ENCODE measurements at places on chromosomes 6 and 20.

DNA sequence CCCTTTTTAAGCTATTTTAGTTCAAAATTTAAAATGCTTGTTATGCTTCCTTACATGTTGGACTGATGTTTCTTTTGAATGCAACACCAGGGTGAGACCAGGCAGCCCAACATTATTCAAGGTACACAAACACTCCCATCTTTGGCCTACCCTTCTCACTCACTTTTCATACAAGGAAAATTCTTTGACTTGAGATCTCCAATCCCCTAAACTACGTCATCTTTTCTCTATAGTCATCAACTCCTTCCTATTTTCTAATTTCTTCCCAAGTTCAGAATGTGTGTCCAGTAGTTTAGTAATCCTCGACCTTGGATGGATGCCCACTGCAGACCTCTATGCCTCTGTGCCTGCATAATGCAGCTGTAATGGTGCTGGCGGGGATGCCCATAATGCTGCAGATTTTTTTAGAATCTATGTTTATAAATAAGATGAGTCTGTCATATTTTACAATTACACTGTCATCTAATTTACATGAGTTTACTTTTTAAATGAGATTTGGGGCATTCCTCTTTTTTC, 108.7 kb downstream of the ID4 start:
- no peak for DNase-seq

- no peak for DNase-seq
These were observed 76.5 kb downstream of the ADGRG6 start for GRCh38 chr6:142378138-142378875.

DNA sequence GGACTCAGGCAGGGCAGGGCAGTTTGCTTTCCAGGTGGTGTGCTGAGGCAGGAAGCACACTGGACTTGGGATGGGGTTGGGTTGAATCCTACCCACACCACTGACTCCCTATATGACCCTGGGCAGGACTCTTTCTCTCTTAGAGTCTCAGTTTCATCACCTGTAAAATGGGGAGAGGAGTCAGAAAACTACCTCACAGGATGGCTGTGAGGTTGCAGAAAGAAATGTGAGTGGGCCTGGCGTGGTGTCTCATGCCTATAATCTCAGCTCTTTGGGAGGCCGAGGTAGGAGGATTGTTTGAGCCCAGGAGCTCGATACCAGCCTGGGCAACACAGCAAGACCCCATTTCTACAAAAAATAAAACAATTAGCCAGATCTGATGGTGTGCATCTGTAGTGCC, 67.2 kb downstream of the CD40 start:
- DNase-seq: no peak

DNA sequence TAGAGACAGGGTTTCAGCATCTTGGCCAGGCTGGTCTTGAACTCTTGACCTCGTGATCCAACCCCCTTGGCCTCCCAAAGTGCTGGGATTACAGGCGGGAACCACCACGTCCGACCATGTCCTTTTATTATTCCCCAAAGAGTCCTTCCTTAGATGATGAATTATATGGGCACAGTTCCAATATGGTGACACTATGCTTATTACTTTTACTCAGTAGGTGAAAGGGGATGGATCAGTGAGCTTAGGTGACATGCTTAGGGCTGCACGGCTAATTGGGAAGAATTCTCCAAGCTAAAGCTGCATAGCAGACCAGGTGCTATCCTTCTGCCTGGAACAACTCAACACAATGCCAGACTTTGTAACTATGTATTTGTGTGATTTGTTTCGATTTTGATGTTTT, 38.2 kb upstream of the TFAP2C start:
- no peak for DNase-seq

DNA sequence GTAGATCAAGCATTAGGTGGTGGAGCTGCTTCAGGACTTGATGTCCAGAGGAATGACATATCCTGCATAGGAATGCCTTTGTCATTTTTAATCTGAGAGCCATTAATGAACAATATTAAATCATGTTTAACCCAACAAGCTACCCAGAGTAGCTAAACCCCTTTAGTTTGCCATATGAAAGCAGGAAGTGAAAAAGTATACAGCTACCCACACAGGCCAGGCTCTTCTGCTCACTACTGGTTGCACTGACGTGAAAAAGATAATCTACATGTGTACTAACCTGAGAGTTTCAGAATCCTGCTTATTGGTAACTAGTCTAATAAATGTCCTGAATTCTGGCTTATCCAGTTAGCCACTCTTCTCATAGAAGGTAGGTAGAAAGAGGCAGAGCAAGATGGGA, 19.9 kb downstream of the GLYATL3 start:
- no peak for DNase-seq

- DNase-seq: no peak
These were observed 698 bp upstream of the LRP11 start for GRCh38 chr6:149864578-149865535.

- DNase-seq: no peak
These were observed 19.8 kb upstream of the AAR2 start for GRCh38 chr20:36216314-36217025.

DNA sequence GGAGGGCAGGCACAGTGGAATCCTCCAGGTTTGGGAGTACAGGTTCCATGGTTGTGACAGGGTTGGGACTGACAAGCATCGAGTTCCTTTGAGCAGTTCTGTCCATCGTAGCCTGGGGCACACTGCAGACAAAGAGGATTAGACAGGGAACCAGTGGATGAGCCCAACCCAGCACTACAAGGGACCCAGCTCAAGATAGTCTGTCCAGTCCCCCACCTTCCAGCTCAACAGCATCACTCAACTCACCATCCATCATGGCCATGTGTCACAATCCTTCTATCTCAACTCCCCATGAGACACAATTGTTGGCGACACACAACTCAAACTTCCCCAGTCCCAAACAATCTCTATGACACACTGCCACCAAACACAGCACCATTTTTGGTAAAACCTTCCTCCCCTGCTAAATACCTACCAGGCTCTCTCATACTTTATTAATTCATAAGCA, 11.8 kb upstream of the GPSM3 start:
- DNase-seq: no peak

GRCh38 chr6:5580736-5581581, 319.6 kb downstream of the FARS2 start:
- no peak for DNase-seq

GRCh38 chr6:160999516-160999915, 7.9 kb downstream of the MAP3K4 start:
- DNase-seq: no peak

DNA sequence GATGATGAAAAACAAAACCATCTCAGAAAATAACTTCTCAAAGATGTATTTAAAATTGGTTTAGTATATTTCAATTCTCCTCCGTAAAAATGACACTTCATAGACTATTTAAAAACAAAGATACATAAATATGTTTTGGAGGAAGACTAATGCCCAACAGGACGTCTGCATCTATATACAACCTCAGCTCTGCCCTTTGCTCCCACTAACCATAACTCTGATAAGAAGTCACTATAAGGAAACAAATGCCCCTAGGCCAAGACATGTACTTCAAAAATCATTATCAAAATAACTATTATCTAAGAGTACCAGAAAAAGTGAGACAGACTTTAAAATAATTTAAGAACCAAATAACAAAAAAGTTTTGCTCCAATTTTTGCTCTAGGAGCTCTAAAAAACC, 23.4 kb downstream of the PLAGL1 start:
- DNase-seq: no peak

- DNase-seq: no peak
These were observed 23.0 kb upstream of the SLC22A7 start for GRCh38 chr6:43274916-43275597.

DNA sequence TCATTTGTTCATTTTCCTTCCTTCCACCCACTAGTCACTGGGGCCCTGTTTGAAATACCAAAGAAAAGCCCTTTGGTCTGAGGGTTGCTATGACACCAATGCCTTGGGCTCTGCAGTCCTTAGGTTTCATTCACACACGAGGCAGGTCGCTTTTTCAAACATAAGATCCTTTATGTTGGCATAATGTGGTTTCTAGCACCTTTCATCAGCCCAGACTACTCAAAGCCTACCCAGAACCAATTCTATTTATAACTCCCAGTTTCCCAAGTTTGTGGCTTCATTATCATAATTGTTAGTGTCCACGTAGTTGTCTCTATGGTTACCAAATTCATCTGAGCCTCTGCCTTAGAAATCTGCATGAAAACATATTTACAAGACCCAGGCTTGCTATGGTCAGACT, 6.6 kb upstream of the TP53RK start:
- no peak for DNase-seq

- no peak for DNase-seq
These were observed 7.7 kb upstream of the ZKSCAN8 start for GRCh38 chr6:28134015-28134414.

GRCh38 chr6:163390770-163391169, 23.7 kb upstream of the QKI start:
- DNase-seq: no peak

DNA sequence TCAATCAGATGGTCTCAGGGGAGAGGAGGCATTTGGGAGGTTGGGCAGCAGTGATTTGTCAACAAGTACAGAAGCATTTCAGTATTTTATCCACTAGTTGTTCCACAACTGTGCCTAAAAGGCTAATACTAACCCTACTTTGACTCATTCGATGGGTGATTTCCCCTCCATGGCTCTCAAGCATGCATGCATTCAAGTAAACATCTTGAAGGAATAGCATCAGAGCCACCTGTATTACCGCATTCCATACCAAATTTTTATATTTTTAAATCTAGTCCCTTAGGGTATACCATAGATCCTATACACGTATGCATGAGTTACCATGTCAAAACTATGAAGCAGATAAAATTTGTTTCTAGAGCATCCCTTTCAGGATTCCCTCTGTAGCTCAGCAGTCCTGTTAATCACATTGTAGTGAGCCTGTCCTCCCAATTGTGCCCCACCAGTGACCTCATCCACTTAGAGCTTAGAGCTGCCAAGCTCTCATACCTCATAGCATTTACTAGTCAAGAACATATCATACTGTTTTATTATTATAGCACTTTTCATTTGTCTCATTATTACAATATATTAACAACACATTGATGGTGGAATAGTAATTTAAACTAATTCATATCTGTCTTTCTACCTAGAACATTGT, 213.8 kb downstream of the LAMA2 start:
- no peak for DNase-seq

DNA sequence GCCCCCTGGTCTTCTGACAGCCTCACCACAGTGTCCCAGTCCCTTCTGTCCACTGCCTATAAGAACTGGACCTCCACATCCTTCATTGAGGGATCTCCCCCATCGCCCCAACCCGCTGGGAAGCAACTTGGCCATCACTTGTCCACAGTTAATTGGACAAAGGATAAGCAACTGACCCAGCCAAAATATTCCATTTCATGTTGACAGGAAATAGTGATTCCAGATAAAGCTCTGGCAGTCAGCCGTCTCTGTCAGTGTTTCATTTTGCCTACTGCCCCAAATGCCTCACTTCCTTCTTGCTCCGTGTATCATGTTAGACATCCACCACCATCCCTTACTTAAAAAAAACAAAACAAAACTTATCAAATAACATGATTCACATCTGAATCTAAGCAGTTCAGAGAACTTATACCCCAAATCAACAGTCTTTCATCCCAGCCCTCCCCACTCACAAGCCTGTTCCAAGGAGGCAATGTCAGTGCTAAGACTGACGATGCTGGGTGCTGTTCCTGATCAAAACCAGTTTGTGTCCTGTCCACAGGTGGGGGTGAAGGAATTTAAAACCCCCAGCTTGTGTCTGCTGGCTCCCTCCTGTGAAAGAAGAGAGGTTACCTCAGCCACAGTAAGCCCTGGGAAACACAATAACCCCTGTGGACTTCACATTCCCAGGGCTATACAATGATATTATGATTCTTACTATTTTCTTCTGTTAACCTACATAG, 162.5 kb downstream of the WDR27 start:
- no peak for DNase-seq

DNA sequence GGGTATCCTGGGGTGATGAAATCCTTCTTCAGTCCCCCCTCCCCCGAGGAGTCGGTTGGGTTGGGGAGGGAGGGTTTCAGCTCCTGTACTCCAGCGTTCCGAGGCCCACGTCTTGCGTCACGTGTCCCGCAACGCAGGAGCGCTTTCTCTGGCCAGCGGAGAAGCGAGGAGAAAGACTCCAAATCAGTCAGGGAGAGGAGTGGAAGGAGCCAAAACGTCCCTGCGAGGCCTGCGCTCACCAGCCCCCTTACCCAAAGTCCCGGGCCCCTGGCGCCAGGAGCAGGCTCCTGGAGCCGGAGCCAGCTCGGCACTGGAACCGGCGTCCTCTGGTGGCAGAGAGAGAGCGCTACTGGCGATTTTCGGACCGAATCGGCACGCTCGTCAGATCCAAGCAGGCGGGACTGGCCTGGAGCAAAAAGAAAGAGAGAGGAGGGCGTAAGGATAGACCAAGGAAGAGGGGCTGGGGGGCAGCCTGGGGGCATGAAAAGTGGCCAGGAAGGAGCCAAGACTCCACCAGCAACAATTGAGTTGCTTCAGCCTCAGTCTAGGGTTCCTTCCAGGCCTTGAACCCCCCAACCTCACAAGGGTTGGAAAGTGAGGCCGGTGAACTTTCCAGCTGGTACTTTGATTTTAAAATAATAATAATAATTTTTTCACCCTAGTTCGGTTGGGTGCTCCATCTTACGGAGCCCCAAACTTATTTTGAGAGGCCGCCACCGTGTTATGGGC, at the start of gene GNAS:
Gene GNAS (plus strand): TSS at position 174 of the 729 bp plus-strand sequence.
- no peak for DNase-seq

DNA sequence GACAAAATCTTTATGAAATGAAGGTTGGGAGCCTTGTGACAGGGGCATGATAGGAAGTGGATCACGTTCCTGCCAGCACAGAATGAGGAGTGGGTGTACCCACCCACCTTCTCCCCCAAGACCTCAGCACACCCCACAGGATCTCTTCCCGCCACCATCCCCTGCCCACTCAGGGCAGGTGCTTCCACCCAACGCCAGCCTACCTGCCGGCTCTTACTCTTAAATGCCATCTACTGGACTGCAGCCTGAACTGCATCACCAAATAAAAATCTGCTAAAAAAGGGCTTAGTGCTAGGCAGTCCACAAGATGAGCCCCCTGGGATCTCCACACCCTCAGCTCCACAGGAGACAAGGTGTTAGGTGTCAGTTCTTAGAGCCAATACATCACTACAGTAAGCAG, 20.6 kb downstream of the DTNBP1 start:
- no peak for DNase-seq

Data from activated naive CD4-positive, alpha-beta T cell (primary cell).